Stimulated activated CD8-positive, alpha-beta memory T cell treated with anti-CD3 and anti-CD28 coated beads, Interleukin-7, amount 100 ng/mL, for 48 hours (primary cell): ENCODE measurements at places on chromosomes 1 and 21.

GRCh38 chr1:94071976-94072375 lies 49.0 kb downstream of the ABCA4 start:
- no peak for DNase-seq

- no peak for DNase-seq
Observed at GRCh38 chr21:26032263-26032662, 138.3 kb downstream of the APP start.

DNA sequence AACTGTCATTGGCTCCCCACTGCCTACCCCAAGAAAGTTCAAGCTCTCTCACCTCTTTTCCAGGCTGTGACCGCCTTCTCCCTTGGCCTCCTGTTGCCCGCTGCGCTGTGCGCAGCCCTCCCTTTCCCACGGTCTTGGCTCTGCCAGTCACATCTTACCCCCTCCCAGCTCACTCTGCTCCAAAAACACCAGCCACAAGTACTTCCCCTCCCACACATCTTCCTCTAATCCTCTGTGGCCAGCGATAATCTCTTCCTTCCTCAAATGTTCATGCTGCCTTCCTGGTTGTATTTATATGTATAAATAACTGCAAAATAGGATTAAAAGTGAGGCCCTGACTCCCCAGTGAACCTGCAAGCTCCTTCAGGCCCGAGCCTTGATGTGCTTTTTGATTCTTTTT lies 81.8 kb downstream of the AJAP1 start:
- DNase-seq: no peak

GRCh38 chr1:53739109-53739681 lies at the start of gene GLIS1:
GLIS1 (minus strand) TSS chr1:53739164; CDS start chr1:53738064, 1,100 bp downstream.
- peak; percentile 56 for DNase-seq

- no peak for DNase-seq
Observed at GRCh38 chr1:190323530-190323929, 154.1 kb downstream of the BRINP3 start.

DNA sequence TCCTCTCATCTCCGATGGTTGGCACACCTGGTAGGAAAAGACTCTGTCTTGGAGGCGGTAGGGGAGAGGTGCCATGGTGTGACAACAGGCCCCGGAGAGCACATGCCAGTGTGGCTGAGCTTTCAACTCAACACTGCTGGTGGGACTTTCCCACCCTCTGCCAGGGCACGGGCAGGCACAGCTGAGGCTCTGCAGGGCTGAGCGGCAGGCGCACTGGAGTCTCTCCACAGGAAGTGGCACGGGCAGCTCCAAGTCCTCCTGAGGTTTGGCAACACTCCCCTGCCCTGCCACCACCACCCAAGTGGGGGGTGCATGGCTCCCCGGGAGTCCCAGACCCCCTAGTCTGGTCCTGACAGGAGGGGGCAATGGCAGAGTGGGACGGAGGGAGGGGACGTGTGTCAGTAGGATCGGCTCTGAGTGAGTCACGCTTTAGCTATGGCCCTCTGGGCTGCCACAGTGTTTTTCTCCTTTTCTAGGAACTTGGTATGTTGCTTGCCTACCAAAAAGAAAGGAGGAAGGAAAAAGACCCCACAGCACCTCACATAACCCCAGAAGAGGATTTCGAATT lies 27.3 kb upstream of the EVA1B start:
- no peak for DNase-seq

DNA sequence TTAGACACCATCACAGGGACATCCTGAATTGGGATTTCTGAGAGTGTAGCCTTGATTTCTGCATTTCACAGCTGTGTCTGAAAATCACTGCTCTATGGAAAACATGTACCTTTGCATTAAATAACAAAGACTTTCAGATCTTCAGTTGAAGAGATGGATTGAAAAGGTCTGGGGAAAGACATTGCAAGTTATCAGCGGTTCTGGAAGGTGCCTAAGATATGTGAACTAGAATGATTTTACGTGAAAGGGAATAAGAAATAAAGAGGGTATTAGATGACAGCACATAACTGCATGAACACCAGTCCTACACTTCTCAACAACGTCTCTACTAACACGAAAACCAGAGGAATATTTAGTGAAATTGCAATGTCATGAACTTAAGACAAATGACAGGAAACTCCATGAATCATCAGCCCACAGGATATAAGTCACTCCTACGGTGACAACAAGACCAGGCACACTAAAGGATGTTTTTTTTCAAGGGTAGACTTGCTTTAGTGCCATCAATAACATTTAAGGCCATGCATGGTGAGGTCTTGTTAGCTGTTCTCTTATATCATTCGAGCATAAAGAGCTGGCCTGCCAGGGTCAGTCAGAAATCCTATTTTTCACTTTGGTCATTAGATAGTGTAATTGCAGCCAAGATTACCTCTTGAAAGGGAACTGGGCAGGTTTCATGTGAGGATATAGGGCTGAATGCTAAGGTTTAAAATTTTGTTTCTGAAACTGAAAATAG lies 283.1 kb downstream of the GRIK1 start:
- no peak for DNase-seq

DNA sequence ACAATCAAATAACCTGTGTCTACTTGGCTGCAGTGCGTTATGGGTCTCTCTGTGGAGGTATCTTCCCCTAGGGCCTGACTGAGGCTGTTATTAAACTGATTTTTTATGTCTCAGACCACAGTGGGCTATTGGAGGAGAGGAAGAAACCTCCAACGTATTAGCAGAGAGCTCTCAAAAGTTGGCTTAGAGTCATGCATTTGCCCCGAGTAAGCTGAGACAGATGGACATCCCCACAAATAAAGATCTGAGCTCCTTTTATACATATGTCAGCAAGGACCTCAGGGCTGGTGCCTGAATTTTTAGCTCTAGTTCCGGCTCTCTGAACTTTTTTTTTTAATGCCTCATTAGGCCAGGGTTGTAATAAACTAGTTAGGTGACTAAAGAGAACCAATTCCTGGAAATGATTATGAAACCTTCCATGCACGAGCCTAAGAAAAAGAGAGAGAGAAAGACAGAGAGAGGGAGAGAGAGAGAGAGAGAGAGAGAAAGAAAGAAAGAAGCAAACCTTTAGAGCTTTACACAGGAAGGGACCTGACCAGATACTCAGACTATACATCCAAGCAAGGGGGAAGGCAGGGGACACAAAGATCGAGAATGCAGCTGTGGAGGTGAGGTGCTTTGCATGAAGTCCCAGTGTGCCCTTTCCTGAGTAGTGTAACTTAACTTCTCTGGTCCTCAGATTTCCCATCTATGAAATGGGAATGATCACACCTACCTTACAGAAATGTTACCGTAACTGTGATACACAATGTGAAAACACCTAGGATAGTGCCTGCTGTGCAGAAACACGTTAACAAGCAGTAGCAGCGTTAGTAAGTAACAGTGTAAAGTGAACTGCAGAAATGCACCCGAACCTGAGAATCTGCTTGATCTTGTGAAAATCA lies 8.4 kb upstream of the PIGR start:
- DNase-seq: no peak

GRCh38 chr1:238722812-238723211 lies 663.6 kb upstream of the CHRM3 start:
- DNase-seq: no peak

DNA sequence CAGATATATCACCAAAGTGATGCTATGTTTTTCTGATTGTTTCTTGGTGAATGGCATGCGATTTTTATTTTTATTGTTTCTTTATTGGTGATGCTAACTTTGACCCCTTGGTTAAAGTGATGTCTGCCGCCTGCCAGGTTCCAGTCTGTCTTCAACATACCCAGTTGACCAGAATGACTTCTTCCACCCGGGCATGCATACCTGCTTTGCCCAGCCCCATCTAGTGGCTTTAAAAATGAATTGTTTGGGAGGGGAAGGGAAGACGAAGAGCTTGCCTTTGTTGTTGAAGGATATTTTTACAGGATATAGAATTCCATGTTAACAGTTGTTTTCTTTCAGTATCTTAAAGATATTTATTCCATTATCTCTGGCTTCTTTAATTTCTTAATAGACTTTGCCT lies 65.1 kb downstream of the ATG4C start:
- DNase-seq: no peak

GRCh38 chr1:27366411-27367159 lies at the start of gene MAP3K6:
MAP3K6 (minus strand) TSS chr1:27366961; CDS start chr1:27366597, 364 bp downstream.
- peak; percentile 37 for DNase-seq

- DNase-seq: no peak
Observed at GRCh38 chr1:51070640-51071039, 31.4 kb upstream of the C1orf185 start.

DNA sequence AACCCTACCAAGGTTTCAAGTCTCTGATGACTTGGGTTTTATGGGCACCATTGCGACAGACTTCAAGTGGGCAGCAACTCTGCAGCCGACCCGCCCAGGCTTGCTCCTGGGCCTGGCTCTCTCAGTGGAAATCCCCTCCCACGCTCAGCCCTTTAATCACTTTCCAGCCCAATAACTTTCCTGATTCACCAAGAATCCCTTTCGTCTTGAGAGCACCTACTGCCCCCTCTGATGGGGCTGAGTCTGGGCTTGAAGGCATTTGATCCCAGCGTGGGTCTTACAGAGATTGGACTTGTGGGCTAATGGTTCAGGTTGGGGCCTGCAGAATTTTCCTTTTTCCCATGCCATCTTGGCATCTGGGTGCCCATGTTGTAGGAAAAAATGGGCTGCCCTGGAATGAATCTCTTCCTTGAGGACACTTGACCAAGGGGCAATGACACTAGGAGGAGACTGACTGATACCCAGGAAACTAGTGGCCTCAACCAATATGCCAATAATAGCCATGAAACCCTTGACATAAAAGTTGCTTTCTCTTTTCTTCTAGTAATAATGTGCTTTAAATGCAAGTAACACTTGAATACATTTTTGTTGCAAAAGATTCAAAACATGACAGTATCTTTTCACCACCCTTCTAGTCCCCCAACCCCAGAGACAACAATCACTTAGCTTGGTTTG lies 7.8 kb upstream of the PHLDA3 start:
- no peak for DNase-seq

- no peak for DNase-seq
Observed at GRCh38 chr1:159214149-159214760, 9.6 kb downstream of the ACKR1 start.

GRCh38 chr1:88399690-88400089 lies 284.4 kb upstream of the PKN2 start:
- no peak for DNase-seq

DNA sequence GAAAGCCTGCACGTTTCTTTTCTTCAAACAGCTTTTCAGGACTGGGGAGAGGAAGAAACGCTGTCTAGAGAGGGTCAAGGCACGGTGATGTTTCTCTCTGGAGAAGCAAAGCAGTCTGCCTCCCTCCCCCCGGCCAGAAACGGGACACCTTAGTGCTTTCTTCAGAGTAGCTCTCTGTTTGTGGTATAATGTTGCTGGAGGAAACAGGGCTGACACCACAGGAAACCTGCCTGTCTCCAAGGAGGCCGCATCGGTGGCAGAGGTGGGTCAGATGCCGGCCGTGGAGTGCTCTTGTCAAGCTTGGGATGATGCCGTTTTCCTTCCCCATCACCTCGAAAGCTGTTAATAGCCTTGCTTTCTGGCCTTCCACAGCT lies 139.4 kb downstream of the DHRS3 start:
- DNase-seq: no peak

- DNase-seq: peak; percentile 59
Observed at GRCh38 chr1:161182214-161182613, 4.9 kb upstream of the B4GALT3 start.

DNA sequence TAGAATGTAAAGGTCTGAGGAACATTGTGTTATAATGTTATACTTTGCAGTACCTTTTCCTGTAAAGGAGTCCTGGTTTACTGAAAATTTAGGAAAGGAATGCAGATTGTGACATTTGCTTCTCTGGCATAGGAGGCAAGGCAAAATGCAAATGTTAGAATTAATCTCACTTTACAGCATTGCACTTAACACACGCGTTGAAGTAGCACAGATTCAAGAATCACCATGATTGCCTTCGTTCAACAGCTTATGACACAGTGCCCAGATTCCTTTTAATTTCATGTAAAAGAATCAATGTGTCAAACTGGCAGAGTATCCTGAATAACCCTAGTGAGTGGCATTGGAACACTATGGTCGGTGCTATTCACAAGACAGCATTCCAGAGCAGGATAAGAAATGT lies 47.4 kb downstream of the RGS7 start:
- DNase-seq: no peak

- DNase-seq: no peak
Observed at GRCh38 chr21:39851002-39851618, 16.1 kb upstream of the PCP4 start.

- DNase-seq: no peak
Observed at GRCh38 chr21:39503123-39503762, 51.5 kb downstream of the SH3BGR start.

DNA sequence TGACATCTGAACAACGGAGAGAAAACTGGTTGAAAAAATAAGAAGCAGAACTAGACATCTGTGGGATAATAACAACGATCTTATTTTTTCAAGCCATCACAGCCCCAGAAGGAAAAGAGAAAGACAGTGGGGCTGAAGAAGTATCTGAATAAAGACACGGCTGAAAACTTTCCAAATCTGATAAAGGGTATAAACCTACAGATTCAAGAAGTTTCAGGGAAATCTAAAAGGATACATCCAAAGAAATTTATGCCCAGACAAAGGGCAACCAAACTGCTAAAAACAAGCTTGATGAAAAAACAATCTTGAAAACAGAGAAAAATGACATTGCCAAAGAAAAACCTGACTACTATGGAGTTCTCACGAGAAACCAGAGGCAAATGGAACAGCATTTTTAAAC lies 40.4 kb downstream of the TARBP1 start:
- DNase-seq: no peak

DNA sequence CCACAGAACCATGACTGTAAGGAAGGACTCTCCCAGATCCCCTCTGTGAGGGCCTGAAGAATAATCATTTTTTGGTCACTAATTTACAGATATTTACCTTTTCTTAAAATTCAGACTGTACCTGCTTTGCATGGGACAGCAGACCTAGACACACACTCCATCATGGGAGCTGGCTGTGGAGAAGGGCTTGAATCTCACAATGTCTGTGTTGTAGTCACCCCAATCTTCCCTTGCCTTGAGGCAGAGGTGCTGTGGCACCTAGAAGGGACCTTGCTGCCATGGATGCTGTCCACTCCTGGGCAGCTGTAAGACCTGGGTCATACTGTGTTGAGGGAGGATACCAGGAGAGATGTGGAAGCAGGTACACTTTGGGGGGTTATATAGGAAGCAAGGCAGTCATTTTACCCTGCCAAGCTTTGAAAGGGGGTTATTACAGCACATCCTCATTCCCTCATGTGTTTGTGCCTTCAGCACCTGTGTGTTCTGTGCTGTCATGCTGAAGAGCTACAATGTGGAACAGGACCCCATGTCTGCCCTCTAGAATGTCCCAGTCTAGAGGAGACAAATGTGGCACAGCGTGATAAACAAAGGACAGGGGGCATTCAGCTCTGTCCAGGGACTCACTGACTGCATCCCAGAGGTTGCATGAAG lies 27.1 kb downstream of the TRAF5 start:
- DNase-seq: no peak

GRCh38 chr1:29362764-29363163 lies 126.4 kb downstream of the PTPRU start:
- no peak for DNase-seq
